ENCODE measurements at places on chromosomes 3 and 15.
A peak's percentile ranks its signal among the peaks of the same experiment; 100 is the strongest.

- no peak for DNase-seq
Observed at GRCh38 chr3:39937874-39938273, 128.5 kb downstream of the MYRIP start.

GRCh38 chr15:59688423-59688781 lies 718 bp downstream of the BNIP2 start:
- DNase-seq = peak; percentile 42

DNA sequence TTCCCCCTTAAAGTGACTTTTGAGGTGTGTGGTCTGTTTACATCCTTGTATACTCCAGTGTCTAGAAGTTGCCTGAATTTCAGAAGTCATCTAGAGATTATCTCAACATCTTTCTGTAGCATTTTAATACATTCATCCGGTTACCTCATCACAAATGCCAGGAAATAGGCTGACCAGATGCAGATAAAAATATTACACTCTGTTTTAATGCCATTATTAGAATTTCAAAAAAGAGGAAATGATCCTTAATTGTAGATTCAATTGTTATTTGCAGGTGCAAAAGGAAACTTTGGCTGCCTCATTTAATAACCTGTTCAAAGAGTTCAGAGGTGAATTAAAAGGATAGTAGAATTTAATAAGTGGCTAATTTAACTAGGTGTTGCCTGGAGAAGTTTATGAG lies 290.9 kb downstream of the C3orf38 start:
- DNase-seq = no peak

- DNase-seq = no peak
Observed at GRCh38 chr3:105228696-105229095, 138.0 kb upstream of the ALCAM start.

GRCh38 chr3:8110966-8111798 lies 390.4 kb upstream of the LMCD1 start:
- peak; percentile 6 for DNase-seq

DNA sequence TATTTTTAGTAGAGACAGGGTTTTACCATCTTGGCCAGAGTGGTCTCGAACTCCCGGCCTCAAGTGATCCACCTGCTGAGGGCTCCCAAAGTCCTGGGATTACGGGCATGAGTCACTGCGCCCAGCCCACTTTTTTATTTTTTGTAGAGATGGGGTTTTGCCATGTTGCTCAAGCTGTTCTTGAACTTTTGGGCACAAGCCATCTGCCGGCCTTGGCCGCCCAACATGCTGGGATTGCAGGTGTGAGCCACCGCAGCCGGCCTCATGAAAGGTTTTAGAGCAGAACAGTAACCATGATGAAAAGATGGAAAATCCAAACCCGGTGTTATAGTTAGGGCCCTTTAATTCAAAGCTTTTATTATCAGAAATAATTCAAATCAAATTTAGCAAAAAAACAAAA lies 15.6 kb upstream of the MB21D2 start:
- DNase-seq = no peak

DNA sequence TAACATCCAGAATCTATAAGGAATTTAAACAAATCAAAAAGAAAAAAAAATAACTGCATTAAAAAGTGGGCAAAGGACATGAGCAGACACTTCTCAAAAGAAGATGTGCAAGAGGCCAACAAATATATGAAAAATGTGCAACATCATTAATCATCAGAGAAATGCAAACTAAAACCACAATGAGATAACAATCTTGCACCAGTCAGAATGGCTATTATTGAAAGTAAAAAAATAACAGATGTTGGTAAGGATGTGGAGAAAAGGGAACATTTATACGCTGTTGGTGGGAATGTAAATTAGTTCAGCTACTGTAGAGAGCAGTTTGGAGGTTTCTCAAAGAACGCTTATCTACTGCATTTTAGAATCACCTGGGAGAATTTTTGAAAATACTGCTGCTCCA lies 186.1 kb downstream of the OTOL1 start:
- DNase-seq = no peak

DNA sequence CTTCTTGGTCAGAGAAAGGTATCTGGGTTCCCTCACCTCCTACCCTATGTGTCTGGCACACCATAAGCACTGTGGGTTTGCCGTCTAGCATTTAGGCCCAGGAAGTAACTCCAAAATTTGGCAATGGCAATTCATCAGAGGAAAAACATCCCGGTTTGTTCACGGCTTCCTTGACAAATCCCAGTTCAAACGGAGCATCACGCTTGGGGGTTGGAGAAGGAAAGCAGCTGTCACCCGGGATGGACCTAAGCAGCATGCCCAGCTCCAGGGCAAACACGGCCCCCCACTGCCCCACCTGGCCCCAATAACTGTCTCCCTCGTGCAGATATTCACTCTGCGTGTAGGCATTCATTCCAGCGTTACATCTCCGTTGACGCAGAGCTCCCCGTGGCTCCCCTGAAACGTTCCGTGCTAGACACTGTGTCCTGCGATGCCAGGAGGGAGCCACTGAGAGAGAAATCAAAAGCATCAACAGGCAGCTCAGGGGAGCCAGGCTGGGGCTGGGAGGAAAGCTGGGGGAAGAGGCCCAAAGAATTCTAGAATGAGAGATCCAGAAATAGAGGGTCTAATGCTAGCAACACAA lies 41.4 kb downstream of the NTRK3 start:
- no peak for DNase-seq

- no peak for DNase-seq
Observed at GRCh38 chr3:98589331-98590036, 3.9 kb downstream of the CPOX start.

DNA sequence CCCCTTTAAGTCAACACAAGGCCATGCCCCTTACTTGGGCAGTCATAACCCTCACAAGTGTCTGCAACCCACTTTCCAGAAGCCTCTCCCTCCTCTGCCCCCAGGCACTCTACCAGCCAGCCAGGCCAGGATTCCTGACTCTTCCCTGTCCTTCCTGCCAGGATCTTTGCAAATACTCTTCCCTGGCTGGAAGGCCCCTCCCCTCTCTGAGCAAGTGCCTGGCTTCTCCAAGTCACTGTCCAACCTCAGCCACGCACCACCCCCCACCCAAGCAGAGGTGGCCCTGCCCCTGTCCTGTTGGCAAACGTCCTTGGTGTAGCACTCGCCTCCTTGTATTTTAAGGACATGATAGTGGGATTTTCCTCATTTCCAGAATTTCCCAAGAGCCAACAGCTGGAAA lies 54.7 kb upstream of the USP3 start:
- DNase-seq = no peak

DNA sequence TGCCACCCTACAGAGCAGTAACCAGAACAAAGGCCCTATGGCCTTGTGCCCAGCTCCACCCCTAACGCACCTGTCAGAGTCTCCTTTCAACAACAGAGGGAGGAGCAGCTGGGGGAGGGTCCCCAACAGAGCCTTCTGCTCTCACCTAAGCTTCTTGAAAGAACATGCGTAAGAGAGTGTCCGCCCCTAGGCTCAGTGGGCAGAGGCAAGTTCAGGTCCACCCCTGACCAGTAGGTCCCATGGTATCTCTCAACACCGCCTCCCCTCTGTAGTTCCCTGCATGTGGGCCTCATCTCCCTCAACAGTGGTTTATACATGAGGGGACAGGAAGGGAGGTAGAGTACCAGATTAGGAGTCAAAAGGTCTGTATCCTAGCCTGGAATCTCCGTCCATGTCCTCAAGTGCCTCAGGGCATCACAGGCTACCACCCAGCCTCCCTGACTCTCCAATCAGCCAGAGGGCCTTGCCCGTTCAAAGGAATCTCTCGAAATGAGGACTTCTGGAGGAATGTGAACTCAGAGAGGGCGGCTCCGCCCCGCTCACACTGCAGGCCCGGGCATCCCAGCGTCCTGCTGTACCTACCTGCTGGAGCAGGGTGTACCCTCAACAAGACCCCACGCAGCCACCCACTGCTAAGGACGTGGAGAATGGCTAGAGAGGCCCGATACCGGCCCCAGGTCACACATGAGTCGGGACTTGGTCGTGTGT lies 680 bp downstream of the POC1A start:
- peak; percentile 10 for DNase-seq

- DNase-seq = no peak
Observed at GRCh38 chr3:191441687-191442086, 19.3 kb upstream of the PYDC2 start.

- DNase-seq = peak; percentile 17
Observed at GRCh38 chr15:33279613-33280205, 31.1 kb upstream of the RYR3 start.

- no peak for DNase-seq
Observed at GRCh38 chr15:61032600-61033286, 196.4 kb downstream of the RORA start.

DNA sequence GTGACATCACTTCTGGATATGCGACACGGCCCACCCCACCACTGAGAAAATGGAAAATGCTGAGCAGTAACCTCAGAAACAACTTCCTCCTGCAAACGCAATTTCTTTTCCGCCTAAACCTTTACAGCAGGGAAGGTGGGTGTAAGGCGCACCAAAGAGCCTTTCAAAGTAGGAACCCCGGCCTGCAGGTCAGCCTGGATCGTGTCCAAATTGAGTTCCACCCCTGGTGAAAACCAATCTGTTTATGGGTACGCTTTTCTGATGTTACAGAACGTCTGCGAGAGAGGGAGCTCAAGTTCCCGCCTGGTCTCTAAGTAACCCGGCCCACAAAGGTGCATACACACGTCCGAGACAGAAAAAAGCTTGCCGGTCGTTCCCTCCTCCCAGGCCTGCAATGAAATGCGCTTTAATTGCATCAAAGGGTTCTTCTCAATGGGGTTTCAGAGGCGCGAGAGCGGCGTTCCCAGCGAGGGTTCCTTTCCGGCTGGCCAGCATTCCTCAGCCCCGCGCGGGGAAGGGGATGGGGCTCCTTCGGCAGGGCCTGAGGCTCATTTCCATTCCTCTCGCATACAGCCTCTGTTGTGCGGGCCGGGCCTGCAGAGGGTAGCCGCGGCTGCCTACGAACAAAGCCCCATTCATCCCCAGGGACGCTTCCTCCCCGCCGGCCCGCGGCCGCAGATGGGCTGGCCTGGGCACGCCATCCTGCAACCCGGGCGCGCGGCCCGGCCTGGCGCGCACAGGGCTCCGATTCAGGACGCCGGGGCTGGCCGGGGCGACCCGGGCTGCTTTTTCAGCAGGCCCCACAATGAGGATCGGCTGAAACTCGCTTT lies 138.1 kb downstream of the TMCO5A start:
- DNase-seq = peak; percentile 41

DNA sequence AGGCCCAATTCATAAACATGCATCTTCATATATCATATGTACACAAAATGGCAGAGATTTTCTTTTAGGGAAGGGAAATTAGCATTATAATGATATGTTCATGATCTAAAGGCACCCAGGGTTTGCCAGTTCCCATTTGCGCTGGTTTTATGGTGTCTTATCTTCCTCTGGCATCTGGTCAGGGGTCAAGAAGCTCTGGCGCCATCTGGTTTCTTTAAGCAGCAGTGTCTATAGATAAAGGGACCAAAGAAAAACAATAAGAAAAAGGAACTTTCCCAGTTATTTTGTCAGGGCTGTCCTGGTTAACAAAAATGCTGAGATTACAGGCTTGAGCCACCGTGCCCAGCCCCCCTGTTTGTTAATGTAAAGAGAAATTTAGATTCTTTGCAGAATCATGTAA lies 3.3 kb upstream of the DCP1A start:
- no peak for DNase-seq

GRCh38 chr15:58247855-58248842 lies 110.0 kb downstream of the AQP9 start:
- no peak for DNase-seq

GRCh38 chr3:128343287-128344051 lies 123.2 kb downstream of the DNAJB8 start:
- peak; percentile 15 for DNase-seq

- no peak for DNase-seq
Observed at GRCh38 chr3:107985496-107985895, 105.3 kb downstream of the CD47 start.

GRCh38 chr3:161555320-161555719 lies 58.7 kb downstream of the OTOL1 start:
- DNase-seq = no peak

DNA sequence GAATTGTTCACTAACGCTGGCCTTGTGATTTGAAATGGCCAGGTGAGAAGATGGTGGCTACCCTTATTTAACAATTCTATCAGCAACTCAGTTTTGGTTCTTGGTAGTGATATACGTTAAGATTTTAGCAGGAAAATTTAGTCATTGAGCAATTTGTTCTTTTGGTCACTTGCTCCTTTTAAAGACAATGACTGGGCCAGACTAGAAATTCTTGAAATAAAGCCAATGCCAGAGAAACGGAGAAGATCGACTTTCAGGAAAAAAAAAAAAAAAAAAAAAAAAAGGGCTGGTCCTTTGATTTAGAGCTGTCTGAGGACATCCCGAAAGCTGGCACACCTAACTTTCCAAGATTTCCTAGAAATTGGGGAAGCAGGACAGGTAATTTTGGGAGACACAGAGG lies 178.5 kb downstream of the FNDC3B start:
- DNase-seq = no peak

- DNase-seq = no peak
Observed at GRCh38 chr3:33221241-33221640, 2.6 kb upstream of the SUSD5 start.

- no peak for DNase-seq
Observed at GRCh38 chr3:124609402-124609801, 120.8 kb upstream of the UMPS start.

GRCh38 chr3:45794177-45794560 lies 2.2 kb downstream of the SLC6A20 start:
- DNase-seq = no peak

GRCh38 chr3:3618623-3619022 lies 180.6 kb upstream of the LRRN1 start:
- no peak for DNase-seq
